Activated CD4-positive, alpha-beta memory T cell treated with anti-CD3 and anti-CD28 coated beads, Interleukin-2, amount 10 ng/mL, durations not matched to agents 7 days and 5 days (primary cell): ENCODE measurements at places on chromosomes 5 and 9. TPM values are rescaled to one million over a fixed set of nuclear protein-coding genes. Genes with fewer than 3 reads are reported as not detected.
A peak's percentile ranks its signal among the peaks of the same experiment; 100 is the strongest.

The WNT8A gene
- total RNA-seq, result not detected

DNA sequence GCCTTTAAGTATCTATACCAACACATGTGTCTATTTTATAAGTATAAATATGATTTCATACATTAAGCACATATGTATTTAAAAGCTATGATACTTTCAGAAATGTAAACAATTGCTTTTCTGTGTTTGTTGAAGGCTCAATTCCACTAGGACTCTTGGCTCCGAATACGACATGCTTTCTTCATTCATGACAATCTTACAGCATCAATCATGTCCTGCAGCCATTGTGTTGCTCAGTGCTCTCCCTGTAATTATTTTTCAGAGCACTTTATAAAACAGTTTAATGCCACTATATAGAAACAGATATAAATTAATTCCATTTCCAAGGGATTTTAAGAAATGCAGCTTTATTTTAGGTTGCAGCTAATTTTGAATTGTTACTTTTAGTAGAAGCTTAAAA, 167.3 kb downstream of the TAF11L14 start:
- no peak overlapping the region for H3K27ac ChIP-seq
- H3K27me3 ChIP-seq, result no peaks in the 10 kb centered on the region
- no peaks in the 10 kb centered on the region for H3K4me1 ChIP-seq
- no peak overlapping the region for H3K4me3 ChIP-seq
- no peak for DNase-seq

DNA sequence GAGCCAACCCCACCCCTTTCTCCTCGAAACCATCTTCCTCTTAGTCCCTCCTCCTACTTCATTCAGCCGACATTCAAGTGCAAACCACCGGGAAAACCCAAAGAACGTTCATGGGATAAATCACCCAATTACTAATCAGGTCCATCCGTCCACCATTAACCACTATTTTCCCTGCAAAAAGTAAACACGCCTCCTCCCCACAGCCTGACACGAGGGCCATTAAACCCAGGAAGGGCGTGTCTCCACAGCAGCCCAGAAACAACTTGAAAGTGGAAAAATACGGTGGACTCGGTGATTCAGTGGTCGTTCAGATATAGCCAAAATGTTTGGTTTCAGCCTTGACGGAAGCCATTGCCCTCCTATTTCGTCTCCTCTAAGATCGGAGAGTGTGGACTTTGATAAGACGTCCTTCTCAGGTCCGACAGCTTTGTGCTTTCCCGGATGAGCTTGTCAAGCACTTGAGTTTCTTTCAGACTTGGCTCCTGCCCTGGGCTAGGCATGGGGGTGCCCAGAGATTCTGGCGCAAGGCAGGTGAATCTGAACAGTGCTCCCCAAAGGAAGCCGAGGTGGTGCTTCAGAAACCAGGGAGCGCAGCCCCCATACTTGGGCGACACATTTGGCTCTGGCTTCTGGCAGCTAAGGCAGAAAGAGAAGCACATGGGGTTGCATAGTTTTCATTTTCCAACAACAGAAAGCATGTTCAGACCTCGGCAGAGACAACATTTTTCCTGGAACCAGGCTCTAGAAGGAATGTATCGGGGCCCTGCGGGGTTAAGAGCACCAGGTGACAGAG, 56.6 kb downstream of the SMIM23 start:
- H3K27me3 ChIP-seq, result no peaks in the 10 kb centered on the region
- H3K4me1 ChIP-seq, result no peaks in the 10 kb centered on the region
- no peak for DNase-seq
- H3K36me3 ChIP-seq, result no peaks in the 10 kb centered on the region
- H3K27ac ChIP-seq, result no peak overlapping the region

GRCh38 chr5:143606043-143606752, 202.7 kb upstream of the NR3C1 start:
- H3K4me1 ChIP-seq, result peaks cover 52% of the 10 kb centered on the region
- peaks cover 55% of the 10 kb centered on the region for H3K36me3 ChIP-seq
- H3K4me3 ChIP-seq, result peak overlapping the region; percentile 69
- DNase-seq, result peak; percentile 57

DNA sequence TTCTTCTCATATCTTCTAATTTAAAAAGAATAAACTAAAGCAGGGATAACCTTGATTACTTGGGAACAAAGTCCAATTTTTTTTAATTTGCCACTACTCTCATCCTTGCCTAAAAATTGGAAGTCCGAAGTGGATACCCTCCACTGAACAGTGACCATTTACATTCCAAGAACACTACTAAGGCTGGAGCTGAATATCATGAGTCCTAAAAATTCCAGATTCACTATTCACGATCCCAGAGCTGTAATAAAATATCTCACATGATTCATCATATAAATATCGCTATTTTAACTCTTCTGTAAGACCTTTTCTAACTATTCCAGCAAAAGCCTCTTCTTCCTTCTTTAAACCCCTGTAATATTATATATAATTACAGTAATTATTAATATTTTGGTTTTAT, 57.4 kb downstream of the ATPSCKMT start:
- no peak for DNase-seq
- no peaks in the 10 kb centered on the region for H3K36me3 ChIP-seq
- no peaks in the 10 kb centered on the region for H3K27me3 ChIP-seq
- no peak overlapping the region for H3K27ac ChIP-seq

The ADGRD2 gene
- total RNA-seq, result not detected
